ENCODE measurements at places on chromosomes 7 and 10. TPM values are rescaled to one million over a fixed set of nuclear protein-coding genes. Genes with fewer than 3 reads are reported as not detected.

DNA sequence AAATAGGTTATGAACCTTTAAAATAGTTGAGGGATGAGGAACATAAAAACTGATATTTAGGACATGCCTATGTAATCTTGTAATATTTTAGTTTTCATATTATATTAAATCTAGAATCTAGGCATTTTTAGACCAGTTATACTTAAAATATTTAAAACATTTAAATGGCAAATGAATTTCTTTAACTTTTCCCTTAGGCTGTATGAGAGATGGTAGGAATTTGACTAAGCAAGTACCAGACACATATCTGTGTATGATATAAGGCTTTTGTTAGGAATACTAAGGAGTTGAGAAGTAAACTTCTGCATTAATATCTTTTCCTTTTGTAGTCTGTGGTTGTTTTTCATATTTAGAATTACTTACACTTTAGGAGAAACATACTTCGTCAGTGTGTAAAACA, 25.1 kb downstream of the SEPTIN7 start:
- no peak for DNase-seq

OR2A1 gene
- total RNA-seq, result not detected

FKBP6 gene
- not detected for total RNA-seq

PILRA gene
- total RNA-seq, result 0.68 TPM

- DNase-seq, result no peak
These were observed 297.8 kb downstream of the DNAJB6 start for GRCh38 chr7:157634401-157635147.

GRCh38 chr10:11631890-11632587, 20.6 kb upstream of the USP6NL start:
- DNase-seq, result peak; percentile 31

DNA sequence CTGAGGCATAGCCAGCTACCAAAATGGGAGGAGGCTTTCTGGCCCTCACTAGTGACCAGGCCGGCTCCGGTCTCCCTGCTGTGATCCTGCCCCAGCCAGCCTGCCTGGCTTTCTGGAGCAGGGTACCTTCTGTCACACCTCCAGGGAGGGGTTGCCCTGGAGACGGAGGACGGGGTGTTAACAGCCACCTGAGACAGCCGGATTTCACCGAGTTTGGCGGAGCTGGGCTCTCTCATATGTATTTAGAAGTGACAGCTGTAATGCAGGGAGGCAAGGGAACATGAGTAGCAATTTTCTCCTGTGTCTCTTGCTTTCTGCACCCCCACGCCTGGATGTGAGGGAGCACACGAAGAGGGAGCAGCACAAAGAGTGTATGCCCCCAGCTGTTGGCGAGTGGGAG, 473.3 kb downstream of the PLXNA4 start:
- DNase-seq, result no peak

DNA sequence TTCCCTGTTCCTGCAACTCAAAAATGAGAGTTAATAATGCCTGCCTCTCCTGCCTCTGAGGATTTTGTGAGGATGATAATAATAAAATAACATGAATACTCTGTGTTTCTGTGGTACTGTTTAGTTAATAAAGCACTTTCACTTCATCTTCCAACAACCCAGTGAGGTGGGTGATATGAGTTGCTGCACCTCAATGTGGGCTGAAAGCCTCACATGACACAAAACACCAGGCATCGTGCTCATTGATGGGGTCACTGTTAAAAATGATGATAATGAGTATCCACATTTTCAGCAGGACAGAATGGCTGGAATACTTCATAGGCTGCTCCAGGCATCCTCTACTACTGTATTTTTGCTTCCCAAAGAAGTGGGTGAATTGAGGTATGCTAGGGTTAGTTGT, 222.8 kb upstream of the NRP1 start:
- DNase-seq, result no peak

HYAL4 gene
- total RNA-seq, result not detected

GRCh38 chr7:64853679-64854078, 49.4 kb upstream of the ZNF273 start:
- no peak for DNase-seq

DNA sequence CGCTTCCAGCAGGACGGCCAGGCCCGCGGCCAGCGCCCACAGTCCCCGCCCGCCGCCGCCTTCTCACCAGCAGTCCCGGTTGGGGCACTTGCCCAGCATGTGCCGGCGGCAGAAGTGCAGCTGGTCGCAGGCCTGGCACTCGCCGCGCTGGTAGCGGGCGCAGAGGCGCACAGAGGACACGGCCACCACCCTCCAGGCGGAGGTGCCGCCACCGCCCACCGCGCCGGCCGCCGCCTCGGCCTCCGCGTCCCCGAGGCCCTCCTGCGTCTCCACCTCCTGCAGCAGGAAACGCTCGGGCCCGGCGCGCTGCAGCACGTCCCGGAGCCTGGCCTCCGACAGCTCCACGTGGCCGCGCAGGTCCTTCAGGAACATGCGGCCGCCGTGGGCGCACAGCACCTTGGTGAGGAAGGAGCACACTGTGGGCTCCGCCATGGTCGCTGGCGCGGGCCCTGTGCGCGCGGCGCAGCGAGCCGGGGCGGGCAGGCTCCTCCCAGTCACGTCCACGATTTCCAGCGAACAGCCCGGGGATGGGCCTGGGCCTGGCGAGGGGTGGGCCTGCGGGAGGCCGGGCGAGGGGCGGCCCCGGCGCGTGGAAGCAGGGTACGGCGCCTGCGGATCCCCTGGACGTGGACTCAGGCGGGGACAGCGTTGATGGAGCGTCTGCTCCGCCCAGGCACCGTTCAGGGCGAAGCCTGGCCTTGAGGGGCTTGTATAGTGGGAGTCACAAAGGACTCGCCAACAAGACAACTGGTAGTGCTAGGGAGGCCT, at the start of gene ZC3HAV1L:
Gene ZC3HAV1L, minus strand, starts transcription at position 457 of the 768 bp plus-strand sequence. Its CDS starts 25 bp downstream, at position 432.
- DNase-seq, result peak; percentile 76

DNA sequence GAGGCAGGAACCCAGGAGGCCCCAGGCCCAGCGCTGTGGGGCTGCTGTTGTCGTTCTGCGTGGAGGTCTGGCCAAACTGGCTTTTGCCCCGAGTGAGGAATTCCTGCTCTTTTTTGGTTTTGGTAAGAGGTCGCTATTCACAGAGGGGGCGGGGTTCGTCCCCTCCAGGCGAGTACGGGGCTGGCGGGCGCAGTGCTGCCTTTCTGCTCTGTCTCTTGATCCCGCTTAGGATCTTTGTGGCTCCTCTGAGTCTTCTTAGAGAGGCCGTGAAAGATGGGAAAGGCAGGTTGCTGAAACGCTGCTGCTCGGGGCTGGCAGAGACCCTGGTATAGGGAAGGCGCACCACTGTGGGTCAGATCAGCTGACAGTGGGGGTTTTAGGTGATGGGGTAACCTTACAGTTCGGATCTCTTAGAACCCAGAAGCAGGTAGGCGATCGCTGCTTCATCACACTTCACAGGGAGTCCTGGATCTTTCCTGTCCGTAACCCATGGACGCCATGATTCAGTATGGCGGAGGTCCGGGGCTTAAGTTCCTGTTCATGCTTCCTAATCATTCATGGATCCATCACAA, 136.7 kb downstream of the KIF20B start:
- no peak for DNase-seq

DNA sequence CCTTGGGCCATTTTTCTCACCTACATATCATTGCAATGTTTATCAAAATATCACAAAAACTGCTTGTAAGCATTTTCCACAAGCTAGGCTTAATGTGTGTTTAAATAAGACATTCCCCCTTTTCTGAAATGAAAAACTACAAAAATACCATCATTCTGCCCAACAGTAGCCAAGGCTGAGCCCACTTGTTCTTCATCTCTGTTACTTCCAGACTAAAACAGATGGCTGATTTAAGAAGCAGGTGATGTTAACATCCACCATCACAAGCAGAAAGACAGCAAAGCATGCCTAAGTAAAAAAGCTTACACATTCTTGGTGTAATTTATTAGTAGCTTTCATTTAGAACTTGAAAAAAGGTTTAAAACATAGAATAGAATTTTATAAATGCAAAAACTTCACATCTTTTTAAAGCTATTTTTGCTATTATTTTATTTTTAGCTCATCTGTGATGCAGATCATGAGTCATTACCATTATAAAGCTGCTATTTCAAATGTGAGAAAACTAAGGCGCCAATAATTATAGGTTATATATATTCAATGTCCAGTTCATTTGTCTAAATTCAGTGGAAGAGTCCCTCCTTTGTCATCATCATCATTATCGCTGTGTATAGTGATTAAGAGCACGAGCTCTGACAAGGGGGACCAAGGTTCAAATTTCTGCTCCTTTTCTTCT, 109.4 kb downstream of the RELN start:
- DNase-seq, result no peak

DNA sequence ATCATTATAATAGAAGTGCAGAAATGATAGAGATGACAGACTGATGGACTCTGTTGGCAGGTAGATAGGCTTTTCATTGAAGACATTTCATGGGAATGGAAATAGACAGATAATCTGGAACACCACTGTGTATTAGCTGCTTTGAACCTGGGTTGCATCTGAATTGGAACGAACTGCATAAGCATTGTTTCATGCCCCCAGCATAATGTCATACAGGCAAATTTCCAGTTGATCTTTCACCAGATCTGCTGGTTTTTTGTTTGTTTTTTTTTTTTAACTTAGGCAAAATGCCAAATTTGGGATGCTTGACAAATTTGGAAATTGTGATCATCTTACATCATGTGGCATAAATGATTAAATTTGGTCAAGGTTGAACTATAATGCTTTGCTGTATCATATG, 172.1 kb upstream of the AOAH start:
- DNase-seq, result no peak

- no peak for DNase-seq
These were observed 13.8 kb downstream of the CYTH3 start for GRCh38 chr7:6258440-6259182.

- DNase-seq, result no peak
These were observed 313.5 kb downstream of the TCERG1L start for GRCh38 chr10:130998046-130998435.

CNNM1 gene
- 0.70 TPM for total RNA-seq

DNA sequence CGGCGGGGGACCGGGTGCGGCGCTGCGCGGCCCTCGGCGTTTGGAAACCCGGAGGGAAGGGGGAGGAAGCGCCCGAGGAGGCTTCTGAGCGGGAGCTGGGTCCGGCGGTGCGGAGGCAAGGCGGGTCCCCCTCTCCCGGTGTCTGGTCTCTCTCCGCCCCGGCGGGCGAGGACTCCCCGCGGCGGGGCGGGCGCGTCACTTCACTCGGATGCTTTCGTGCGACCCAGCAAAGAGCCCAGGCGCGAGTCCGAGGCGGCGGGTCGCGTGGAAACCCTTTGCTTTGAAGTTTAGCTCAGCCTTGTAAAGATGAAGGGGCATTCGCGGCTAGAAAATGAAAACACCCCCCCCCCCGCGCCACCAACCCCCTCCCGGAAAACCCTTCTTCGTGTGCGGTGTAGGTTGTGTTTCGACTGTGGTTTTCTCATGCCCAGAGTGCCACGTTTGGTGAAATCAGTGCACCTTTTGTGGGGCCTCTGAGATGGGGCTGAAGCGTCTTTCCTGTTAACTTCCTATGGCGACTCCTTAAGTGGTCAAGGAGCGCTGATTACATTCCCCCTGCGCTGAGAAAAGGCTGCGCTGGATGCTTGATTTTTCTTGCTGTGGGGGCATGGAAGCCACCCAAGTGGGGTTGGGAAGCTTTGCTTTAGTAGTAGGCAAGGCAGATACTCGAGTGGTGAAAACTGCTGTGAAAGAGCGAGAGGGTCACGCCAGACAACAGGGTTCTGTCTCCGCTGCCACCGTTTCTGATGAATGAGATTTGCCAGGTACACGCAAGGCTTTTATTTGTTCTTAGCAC, 876 bp downstream of the GNAI1 start:
- peak; percentile 46 for DNase-seq

NUPR2 gene
- not detected for total RNA-seq

SPDYE16 gene
- total RNA-seq, result 0.12 TPM

PPP1R3C gene
- total RNA-seq, result 0.36 TPM

- DNase-seq, result no peak
These were observed 102.2 kb downstream of the GFRA1 start for GRCh38 chr10:116170815-116171250.

HTR7 gene
- not detected for total RNA-seq

DNA sequence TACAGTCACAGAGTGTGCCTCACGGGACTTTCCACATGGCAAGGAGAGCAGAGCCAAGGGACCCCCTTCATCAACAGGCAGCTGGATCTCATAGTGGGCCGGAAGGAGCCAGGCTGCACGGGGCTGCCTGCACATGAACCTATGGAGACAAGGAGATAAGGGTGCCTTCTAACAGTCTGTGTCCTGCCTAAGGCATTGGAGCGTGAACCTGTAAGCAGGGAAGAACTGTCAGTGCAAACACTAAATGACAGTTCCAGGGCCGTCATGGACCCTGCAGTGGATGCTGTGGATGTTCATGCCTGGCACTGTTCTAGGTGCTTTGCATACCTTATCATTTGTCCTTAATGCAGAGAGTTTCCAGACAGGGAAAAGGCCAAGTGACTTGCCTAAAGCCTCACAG, 85.9 kb downstream of the WIPF3 start:
- DNase-seq, result no peak

DNA sequence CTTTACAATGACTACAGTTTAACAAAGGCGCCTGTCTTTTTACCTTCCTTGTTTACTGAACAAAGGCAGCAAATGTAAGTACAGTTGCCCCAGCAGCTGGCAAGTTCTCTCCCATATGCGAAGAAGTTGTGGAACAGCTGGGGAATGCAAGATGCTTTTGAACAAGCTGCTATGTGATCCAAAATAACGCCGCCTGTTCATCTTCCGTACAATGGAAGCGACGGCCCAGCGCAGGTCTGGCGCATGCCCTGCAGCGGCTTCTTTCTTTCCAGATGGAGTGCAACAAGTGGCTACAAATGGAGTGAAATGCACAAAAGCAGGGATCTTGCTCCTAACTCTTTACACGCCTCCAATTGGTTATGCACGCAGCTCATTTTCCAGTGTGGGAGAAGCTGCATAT, 97.0 kb upstream of the SVIL start:
- no peak for DNase-seq

- no peak for DNase-seq
These were observed 114.1 kb downstream of the CPED1 start for GRCh38 chr7:121102619-121103018.

KCNH2 gene
- 0.45 TPM for total RNA-seq

SFTPD gene
- not detected for total RNA-seq

NEBL gene
- total RNA-seq, result 1.2 TPM

GRCh38 chr10:80413271-80413996, 5.1 kb downstream of the PRXL2A start:
- no peak for DNase-seq

LRRC27 gene
- total RNA-seq, result 3.5 TPM

FEZF1 gene
- not detected for total RNA-seq

AKR1D1 gene
- total RNA-seq, result not detected

Measured in activated naive CD8-positive, alpha-beta T cell treated with anti-CD3 and anti-CD28 coated beads for 36 hours (primary cell).